ENCODE measurements at places on chromosomes 12 and 14.
A peak's percentile ranks its signal among the peaks of the same experiment; 100 is the strongest.

DNA sequence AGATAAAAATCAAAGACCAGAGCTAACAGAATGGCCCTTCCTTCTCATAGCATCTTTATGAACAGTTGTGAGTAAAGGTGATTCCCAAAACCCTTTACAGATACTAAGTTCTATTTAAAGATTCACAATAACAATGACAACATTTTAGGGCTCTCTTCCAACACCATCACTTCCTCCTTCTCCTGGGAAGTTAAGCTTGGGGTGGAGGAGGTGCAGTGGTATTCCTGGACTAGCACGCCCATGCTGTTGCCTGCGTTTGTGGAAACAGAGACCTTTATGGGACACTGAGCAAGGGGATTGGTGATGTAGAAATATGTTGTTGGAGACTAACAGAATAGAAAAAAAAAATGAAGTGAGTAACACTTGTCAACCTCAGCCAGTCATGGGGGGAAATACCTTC, 22.5 kb downstream of the SYNE2 start:
- peak; percentile 74 for DNase-seq

GRCh38 chr14:78486081-78486480, 315.9 kb downstream of the NRXN3 start:
- no peak for DNase-seq

DNA sequence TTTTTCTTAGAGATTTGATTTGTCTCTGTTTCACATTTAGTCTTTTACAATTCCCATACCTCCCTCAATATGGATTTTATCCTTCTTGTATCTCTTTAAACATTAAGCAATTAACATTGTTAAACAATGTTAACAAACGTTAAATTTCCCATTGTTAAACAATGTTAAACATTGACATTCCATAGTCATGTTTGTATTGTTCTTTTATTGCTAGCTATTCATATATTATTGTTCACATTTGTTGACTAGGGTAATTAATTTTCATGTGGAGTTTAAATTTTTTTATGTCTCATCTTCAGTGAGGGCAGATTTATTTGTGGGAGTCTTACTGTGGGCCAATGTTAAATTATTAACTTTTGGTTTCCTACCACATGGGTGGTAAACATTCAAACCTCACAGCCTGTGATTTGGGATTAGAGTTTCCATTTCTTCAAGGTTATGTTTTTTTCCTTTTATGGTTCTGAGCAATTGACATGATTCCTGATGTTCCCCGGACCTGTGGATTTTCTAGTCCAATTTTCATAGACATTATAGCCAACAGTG, 294.3 kb downstream of the ALG10B start:
- DNase-seq: no peak

DNA sequence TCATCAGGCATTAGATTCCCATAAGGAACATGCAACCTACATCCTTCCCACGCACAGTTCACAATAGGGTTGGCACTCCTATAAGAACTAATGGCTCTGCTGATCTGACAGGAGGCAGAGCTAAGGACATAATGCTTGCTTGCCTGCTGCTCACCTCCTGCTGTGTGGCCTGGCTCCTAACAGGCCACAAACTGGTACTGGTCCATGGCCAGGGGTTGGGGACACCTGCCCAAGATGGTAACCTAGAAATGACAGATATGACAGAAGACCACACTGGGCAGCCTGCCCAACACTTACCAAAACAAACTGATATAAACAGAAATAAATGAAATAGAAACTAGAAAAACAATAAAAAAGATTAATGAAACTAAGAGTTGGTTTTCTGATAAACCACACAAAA, 325.6 kb downstream of the SEC23A start:
- DNase-seq: no peak

DNA sequence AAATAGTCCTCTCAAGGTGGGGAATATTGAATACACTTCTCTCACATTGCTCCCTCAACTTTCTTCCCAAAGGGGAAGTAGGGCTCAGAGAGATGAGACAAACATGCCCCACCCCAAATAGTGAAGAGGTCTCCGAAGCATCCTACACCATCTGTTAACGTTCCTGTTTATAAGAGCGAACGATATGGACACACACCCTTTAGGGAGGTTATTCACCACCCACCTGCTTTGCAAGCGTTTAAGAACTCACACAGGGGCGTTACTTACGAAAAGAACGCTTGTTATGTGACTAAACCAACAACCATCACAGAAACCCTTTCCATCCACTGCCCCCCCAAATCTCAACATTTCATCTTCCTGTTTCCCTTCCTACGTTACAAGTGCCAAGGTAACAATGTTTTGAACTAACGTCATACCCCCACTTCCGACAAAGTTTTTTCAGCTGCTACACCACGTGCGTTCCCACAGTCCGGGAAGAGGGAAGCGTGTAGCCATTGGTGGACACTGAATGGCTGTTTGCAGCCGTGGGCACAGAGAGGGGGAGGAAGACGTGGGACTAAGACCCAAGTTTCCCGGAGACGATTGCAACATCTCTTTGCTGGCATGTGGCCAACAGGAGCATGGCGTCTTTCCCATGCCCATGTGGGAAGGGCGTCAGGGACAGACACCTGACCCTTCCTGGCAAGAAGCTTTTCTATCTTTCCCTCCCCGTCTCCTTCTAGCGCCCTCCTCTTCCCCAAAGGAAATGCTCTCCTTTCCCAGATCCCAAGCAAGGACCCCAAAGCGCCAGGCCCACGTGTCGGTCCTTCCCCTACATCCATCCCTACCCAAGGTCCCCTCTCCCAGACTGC, 1.2 kb downstream of the YBX3 start:
- peak; percentile 98 for DNase-seq

DNA sequence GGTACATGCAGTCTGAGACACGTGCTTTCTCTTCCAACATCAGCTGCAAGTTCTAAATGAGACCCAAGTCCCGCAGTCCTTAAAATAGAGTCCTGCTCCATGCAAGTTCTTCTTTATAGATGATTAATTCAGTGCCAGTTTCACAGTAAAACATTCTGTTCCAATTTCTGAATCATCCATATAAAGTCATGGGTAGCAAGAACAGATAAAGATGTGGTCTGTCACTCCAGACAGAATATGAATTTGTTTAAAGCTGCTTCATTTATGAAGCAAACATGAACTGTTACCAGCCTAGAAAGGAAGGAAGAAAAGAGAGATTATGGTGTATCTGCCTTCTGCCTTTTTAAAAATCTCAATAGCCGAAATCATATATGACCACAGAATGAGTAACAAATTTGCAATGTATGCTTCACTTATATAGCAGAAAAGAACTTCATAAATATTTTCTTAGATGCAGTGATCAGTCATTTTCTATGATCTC, 83.3 kb downstream of the KITLG start:
- no peak for DNase-seq

GRCh38 chr12:126051611-126052107, 986.4 kb downstream of the AACS start:
- peak; percentile 29 for DNase-seq

- DNase-seq: no peak
These were observed 34.9 kb upstream of the FAM222A start for GRCh38 chr12:109678719-109679118.

DNA sequence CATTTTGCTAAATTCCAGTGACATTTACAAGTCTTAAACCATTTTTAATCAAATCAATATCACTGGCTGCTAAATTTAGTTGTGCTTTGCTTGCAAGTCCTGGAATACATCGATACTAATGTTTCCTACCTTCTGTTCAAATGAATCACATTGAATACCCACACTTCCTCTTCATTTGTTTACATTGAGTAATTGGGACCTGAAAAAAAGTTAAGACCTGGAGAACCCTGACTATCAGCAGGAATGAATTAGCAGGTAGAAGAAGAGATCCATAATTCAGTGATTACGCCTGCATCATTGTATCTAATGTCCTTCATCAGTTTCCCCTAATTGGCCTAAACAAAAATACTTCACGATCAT, 369.3 kb downstream of the ETNK1 start:
- no peak for DNase-seq

- no peak for DNase-seq
These were observed 114.3 kb downstream of the SLC15A5 start for GRCh38 chr12:16163146-16163545.

DNA sequence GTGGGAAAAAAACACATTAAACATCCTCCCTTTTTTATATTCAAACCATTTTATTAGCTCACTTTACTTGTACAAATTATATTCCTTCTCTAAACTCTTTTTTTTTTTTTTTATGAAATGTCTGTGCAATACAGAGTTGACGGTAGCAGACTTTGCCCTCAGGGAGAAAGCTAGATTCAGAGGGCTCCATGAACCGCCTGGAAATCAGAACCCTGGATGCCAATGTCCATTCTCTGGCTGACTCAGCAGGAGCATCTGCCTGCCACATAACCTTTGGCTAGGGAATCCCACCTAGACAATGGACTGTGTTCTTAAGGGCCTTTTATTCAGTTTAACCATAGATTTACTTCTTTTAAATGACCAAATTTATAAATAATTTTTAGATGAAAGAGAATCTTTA, 467.0 kb downstream of the MDGA2 start:
- DNase-seq: no peak

GRCh38 chr12:53999559-54000115, 324 bp upstream of the HOXC9 start:
- peak; percentile 59 for DNase-seq

- no peak for DNase-seq
These were observed 5.4 kb downstream of the BMP4 start for GRCh38 chr14:53951243-53951626.

DNA sequence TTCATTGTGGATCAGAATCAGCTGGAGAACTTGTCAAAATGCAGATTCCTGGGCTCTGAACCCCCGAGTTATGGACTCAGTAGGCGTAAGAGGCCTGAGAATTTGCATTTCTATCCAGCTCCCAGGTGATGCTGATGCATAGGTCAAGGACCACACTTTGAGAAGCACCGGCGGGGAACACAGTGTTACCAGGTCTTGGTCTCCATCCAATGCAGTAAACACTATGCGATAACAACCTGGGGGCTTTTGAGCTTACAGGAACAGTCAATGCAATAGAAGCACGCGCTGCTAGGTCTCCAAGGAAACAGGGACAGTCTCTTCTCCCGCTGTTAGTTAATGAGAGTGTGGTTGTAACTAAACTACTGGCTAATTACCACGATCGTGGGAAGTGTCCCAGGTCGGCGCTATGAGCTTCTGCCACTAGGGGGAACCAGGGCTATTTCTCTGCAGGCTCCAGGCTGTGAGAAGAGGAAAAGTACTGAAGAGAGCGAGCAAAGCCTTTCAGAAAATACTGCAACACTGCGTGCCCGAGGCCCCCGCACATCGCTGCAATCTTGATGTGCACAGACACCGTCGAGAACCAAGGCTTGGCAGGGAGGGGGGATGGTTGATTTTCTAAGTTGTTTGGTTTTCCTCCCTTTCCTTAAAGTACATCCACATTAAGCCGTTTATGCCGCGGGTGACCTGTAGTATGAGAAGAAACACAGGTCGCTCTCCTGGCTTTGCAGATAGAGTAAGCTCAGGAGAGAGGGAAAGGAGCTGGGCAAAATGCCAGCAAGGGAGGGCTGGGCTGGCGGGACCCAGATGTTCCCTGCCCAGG, 52.0 kb upstream of the KCNA1 start:
- peak; percentile 68 for DNase-seq

DNA sequence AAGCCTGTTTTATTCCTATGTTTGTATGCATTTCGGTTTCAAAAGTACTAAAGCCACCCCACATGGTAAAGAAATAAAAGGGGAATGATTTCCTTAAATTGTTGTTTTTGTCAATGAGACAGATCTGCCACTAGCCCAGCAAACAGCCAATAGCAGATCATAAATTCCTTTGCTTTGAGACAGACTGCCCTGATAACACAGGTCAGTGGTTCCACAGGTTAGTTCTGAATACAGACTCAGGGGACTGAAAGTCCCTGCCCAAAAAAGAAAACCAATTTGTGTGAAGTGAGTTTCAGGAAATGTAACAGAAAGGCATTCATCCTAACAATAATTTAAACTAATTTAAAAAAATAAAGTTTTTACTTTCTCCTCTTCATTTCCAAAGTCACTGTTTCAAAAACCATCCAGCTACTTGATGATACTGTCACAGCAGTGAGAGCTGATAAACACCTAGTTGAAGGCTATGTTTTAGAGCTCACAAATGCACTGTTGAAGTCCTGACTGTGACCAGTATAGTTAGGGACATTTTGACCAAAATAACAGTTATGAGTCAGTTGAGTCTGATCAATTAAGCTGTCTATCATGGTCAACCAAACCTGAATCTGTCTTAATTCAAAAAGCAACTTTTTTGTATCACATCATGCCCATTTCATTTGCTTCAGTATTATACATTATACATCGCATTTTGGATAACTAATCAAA, 77.7 kb downstream of the LGR5 start:
- DNase-seq: no peak

DNA sequence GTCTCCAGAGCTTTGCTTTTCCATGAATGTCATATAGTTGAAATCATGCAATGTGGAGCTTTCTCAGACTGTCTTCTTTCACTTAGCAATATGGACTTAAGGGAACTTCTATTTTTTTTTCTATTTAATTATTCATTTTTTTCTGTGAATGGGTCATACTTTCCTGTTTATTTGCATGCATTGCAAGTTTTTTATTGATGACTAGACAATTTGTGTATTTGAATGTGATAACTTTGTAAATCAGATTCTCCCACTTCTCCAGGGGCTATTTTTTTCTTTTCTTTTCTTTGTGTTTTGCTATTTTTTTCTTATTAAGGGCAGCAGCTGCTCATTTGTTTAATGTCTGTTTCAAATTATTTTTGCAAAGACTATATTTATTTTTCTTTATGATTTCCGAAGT, 1019.8 kb upstream of the ATXN7L3B start:
- DNase-seq: no peak

DNA sequence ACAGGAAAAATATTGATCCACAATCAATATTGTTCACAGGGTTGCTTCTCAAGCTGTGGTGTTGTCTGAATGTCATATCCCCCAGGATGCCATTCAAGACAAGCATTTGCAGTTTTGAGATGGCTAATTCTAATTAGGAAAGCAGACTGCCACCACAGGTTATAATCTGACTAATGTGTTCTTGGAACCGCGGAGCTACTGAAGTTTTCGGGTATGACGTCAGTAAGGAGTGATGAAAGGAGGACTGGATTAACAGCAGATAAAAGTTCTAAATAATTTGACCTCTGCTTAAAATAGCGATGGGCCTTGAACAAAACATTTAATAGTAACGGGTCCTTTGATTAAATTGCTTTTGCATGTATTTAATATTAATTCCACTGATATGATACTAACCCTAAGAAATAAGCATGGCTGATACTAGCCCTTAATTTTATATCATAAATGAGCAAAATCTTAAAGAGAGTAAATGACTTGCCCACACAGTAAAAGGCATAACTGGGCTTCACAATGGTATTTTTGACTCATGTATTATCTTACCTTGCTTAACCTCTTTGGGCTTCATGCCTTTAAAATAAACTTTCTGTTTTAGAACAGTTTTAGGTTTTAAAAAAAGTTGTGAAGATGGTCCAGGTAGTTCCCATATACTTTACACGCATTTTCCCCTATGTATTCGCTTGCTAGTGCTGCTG, 50.3 kb downstream of the TSHR start:
- DNase-seq: no peak

- no peak for DNase-seq
These were observed 34.8 kb downstream of the MED13L start for GRCh38 chr12:116242740-116243139.

GRCh38 chr12:104737791-104738301, 220.2 kb downstream of the SLC41A2 start:
- no peak for DNase-seq

Data from iris pigment epithelial cell (primary cell).